ENCODE measurements at places on chromosomes 6 and 20.

DNA sequence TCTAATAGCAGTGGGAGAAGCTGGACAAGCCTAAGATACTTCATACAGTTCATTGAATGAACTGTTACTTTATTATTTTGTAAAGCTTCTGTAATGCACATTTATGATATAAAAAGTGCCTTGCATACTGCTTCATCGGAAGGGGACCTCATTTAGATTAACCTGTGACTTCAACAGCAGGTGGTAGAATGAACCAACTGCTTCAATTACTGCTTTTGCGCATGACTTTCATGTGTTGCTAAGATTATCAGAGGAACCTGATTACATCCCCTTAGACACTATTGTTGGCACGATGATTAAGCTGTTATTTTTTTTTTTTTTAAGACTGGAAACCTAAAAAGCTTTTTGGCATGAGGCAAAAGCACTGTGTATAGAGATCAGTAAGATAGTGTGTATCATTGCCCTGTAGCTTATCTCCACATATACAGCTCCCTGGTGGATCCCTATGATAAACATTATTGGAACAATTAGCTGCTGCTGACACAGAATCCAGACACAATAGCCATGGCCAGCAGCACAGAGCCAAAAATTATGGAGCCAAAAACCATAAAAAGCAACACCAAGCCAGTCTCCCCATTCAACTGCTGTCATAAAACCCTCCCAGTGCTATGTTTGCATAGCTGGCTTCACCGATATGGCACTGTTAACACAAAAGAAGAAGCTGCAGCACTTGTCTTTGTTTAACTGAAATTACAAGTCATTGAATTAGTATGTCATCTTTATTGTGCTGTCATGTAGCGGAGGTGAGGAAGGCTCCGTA lies 731.6 kb upstream of the MMS22L start:
- DNase-seq = no peak

DNA sequence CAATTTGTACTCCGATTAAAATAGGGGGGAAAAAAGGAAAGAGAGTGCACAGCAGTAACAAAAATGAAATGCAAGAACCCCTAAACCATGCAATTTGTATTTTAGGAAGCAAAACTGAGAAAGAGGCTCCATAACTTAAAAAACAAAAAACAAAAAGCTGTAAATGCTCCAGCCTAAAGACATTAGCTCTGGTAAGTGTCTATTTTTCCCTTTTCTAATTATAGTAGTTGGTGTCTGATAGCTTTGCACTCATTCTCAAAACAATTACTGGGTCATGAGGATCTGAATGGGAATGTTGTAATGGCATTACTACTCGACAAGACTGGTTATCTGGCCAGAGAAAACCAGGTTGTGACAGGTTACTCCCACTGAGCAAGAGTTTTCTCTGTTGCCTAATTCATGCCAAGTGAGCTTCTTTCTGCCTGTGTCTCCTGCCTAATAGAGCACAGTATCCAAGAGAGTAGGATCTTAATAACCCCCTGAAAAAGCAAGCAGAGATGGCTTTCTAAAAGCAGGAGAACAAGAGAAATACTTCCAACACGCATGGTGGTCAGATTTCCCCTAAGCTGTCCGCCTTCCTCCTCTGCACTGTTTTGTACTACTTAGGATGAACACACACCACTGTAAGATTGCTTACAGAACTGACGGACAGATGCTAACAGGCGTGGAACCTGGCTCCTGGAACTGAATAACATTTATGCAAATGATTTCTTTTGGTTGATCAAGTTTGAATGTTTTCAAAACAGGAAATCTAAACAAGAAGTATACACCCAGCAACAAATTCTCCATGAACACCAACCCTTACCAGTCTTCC lies 86.4 kb downstream of the FKBP5 start:
- peak; percentile 53 for DNase-seq

GRCh38 chr6:109896341-109896740 lies 81.8 kb upstream of the GPR6 start:
- DNase-seq = peak; percentile 26

- no peak for DNase-seq
These were observed 73.1 kb upstream of the RIPOR2 start for GRCh38 chr6:25008707-25009392.

GRCh38 chr20:42611889-42612837 lies 577.5 kb downstream of the PTPRT start:
- DNase-seq = no peak

- DNase-seq = peak; percentile 16
These were observed 252.9 kb downstream of the TPBG start for GRCh38 chr6:82616386-82617028.

GRCh38 chr6:144536079-144536478 lies 250.9 kb downstream of the UTRN start:
- no peak for DNase-seq

- DNase-seq = peak; percentile 31
These were observed 97.5 kb downstream of the GMDS start for GRCh38 chr6:2147766-2148448.

- peak; percentile 97 for DNase-seq
These were observed 6.6 kb downstream of the HTR1B start for GRCh38 chr6:77456531-77457248.

DNA sequence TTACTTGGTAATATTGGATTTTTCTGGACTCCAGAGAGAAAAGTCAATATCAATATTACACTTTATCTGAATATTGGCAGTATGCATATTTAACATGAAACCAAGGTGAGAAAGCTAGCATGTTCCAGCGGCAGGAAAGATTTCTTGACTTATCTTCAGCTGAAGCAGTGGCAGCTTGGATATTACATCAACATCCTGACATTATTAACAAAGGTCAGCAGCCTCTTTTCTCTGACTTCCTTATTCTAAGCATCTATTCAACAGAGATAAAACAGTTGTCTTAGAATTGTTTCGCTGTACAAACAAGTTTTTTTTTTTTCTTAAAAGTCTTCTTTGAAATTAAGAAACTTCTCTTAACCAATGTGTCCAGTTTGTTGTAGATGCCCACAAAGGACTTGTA lies 11.8 kb downstream of the DCBLD1 start:
- no peak for DNase-seq

DNA sequence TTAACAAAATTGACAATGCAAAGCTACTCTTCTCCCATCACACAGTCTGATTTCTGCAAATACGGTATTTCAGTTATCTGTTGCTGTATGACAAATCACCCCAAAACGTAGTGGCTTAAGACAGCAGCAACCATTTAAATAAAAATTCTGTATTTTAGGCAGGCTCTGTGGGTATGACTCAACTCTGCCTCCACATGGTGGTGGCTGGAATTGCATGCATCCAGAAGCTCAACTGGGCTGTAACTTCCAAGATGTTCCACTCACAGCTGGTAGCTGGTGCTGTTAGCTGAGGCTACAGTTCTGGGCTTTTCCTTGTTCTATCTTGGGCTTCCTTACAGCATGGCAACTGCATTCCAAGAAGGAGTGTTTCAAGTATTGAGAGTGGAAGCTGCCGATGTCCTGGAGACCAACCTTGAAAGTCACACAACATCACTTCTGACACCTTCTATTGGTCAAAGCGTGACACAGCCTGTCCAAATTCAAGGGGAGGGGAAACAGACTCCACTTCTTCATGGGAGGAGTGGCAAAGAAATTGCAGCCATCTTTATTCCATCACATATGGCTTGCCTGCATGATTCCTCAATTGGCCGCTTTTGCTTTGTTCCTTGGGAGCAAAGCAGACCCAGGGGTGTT lies 39.7 kb upstream of the TULP1 start:
- no peak for DNase-seq

GRCh38 chr6:98627129-98627775 lies 207.1 kb upstream of the POU3F2 start:
- DNase-seq = no peak

Measured in adipocyte (in vitro differentiated cells).